Transverse colon (tissue), 4 donors: ENCODE measurements at places on chromosomes 7 and 10.

DNA sequence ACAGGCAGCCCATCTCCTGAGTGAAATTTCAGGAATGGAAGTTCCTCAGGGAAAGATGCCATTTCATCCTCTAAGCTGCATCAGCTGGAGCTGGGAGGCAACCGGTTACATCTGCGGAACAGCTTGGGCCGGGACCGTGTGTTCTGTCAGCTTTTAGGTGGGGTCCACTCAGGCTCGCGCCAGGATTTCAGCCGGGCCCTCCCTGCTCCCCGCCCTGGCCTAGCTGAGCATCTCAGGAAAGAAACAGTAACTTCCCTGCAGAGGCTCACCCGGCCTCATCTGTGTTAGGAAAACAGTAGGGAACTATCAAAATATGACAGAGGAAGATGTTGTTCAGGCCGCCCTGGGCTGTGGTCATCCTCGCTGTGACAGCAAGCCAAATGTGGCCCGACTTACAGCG lies 110.4 kb downstream of the TRIL start:
- DNase-seq, result no peak

GRCh38 chr7:21603462-21603861 lies 60.6 kb downstream of the DNAH11 start:
- no peak for DNase-seq

- peak; percentile 51 for DNase-seq
Measured at GRCh38 chr7:75650681-75651080, 88.1 kb downstream of the HIP1 start.

DNA sequence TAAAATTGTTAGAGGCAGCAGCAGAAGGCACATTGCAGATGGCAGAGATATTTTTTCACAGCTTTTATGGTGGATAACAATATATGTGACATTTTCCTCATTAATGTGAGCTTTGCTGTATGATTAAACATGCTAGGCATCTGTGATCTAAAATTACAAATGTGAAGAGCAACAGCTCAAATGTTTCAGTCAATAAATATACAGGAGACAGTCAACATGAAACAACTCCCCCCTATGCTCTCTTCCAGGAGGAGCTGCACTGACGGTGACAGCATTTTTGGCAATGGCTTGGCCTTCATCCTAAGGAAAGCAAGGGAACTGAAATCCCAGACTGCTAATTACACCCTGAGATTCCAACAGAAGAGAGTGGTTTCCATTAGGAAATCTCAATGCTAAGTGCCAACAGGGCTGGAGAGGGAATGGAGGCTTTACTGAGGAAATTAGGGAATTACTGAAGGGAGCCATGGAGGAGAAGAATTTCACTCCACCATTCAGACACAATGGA lies 51.4 kb upstream of the GRB10 start:
- no peak for DNase-seq

DNA sequence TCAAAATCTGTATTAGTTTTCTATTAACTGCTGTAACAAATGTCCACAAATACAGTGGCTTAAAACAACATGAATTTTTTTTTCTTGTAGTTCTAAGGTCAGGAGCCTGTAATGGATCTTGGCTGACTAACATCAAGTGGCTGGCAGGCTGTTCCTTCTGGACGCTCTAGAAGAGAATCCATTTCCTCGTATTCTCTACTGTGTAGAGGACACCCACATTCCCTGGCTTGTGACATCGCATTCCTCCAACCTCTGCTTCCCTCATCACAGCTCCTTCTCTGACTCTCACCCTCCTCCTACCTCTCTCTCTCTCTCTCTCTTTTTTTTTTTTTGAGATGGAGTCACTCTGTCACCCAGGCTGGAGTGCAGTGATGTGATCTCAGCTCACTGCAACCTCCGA lies 4.8 kb upstream of the CALHM1 start:
- DNase-seq, result no peak

GRCh38 chr7:80770675-80771081 lies 132.2 kb downstream of the CD36 start:
- DNase-seq, result no peak

DNA sequence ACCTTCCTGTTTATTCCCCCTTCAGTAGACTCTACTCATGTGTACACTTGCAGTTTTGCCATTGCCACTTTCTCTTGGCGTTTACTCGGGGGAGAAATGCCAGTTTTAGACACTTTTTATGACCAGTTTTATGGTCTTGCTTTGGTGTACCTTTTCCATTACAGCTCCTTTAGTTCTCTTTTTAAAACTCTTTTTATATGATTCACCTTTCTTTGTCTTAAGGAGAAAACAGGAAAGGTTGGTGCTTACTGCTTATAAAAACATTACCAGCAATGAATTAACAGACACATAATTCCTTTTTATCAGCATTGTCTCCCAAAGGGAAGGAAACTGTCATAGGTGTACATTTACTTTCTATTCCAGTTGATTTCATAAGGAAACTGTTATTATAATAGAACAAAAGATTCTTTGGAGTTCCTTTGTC lies 11.9 kb downstream of the TSPAN13 start:
- DNase-seq, result no peak

- no peak for DNase-seq
Measured at GRCh38 chr7:116999311-116999710, 46.0 kb downstream of the ST7 start.

- no peak for DNase-seq
Measured at GRCh38 chr10:51687296-51687695, 12.1 kb downstream of the CSTF2T start.

- no peak for DNase-seq
Measured at GRCh38 chr7:134780166-134780828, 863 bp downstream of the CALD1 start.

GRCh38 chr10:25849268-25849667 lies 84.8 kb upstream of the MYO3A start:
- no peak for DNase-seq

GRCh38 chr7:55641273-55641691 lies 69.0 kb upstream of the VOPP1 start:
- DNase-seq, result peak; percentile 33

- no peak for DNase-seq
Measured at GRCh38 chr10:80518807-80519360, 18.8 kb upstream of the SH2D4B start.

DNA sequence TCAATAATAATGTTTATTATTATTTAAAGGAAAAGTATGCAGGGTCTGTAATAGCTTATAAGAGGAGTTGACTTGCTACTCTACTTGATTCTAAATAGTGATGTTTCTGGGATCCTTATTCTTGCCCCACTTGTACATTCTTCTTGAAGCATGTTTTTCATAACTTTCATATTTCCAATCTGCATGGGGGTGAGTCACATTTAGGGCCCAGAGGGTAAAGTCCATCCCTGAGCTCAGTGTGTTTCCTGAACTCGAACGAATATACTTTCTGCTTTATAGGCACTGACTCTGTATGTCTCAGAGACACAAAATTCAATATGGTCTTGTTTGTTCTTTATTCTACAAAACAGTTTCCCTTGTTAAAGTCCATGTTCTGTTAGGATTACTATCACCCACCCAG lies 61.0 kb upstream of the SMIM30 start:
- DNase-seq, result peak; percentile 8
